ENCODE measurements at places on chromosomes 1 and 21.

DNA sequence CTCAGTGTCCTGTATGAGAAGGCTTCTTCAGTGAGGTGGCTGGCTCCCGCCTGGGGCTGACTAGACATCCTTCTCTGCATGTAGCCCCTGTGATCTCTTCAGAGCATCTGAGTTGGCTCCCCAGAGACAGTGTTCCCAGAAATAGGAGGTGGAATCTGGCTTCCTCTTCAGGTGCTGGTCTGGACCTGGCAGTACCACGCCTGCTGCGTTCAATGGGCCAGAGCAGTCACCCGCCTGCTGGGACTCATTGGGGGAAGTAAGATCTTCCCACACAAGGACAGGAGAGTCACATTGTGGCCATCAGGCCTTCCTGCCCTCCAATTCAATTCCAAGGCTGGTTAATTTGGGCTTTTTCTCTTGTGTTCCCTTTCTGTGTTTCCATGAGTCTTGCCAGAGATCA lies 51.0 kb downstream of the ADARB1 start:
- DNase-seq = no peak

DNA sequence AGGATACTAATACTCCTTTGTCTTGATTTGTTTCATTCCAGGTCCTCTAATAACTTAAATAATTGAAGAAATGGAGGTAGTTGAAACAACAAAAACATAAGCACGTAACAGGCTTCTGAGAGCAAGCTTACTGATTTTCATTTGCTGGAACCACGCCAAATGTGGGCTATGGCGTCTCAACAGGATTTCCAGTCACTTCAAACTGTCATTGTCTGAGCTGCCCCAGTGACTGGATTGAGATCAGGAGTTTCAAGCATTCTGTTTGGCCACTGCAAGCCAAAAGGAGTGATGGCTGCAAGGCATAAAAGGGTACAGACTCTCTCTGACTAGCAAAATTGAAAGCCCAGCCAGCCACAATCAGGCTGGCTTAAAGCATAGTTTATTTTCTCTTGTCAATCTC lies 289.9 kb downstream of the DPYD start:
- DNase-seq = no peak

GRCh38 chr1:165443539-165444311 lies 1.2 kb downstream of the RXRG start:
- DNase-seq = no peak

DNA sequence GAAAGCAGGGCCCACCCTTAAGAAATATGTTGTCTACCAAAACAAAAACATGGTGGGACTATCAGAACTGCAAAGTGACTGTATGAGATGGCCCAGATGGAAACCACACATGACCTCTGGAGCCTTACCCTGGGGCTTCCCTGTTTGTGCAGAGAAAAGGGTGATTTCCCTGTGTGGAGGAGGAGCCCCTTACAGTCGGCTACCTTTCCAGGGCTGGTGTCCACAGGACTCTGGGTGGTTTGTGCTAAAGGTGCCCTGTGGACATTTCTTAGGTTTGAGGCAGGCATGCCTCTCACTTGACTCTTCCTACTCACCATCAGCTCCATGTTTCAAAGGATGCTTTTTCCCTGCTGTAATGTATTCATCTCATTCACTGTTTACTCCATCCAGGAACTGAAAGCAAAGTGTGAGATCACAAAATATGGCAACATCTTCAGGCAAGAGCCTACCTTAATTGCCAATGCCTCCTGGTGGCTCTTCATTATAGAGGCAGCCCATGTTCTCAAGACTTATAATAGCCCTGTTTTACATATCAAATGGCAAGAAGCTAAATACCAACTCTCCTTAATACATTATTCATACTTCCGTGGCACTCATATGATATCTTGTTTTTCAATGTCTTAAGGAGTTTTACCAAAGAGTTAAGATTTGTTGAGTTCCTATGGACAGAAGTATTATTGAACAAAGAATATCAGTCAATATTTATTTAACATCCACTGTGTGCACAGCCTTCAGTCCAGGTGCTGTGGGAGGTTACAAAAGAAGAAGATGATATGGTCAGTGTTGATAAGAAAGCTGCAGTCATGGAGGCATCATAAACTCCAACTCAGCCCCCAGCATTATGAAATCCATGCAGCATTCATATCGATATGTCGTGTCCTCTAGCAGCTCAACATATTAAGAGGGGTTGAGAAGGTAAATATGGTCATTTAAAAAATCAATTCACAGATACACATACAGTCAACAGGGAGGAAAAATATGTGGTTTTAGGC lies 15.5 kb upstream of the TFF3 start:
- no peak for DNase-seq

DNA sequence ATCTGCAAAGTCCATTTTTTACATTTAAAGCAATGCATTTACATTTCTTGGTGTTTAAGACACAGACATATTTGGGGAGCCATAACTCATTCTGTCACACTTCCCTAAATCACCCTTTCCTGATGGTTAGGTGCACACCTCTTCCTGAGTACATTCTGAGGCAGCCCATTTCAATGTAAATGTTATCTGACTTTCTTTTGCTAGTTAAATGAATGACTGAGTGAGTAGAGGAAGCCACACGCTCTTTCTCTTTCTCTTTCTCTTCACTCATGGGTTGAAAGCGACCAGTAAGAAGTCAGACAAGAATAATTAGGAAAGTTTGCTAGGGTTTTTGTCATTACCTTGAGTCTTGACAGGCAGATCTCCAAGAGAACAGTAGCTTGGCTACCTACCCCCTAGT lies 143.1 kb downstream of the S1PR1 start:
- no peak for DNase-seq

GRCh38 chr1:161982507-161982895 lies 41.2 kb downstream of the OLFML2B start:
- no peak for DNase-seq

DNA sequence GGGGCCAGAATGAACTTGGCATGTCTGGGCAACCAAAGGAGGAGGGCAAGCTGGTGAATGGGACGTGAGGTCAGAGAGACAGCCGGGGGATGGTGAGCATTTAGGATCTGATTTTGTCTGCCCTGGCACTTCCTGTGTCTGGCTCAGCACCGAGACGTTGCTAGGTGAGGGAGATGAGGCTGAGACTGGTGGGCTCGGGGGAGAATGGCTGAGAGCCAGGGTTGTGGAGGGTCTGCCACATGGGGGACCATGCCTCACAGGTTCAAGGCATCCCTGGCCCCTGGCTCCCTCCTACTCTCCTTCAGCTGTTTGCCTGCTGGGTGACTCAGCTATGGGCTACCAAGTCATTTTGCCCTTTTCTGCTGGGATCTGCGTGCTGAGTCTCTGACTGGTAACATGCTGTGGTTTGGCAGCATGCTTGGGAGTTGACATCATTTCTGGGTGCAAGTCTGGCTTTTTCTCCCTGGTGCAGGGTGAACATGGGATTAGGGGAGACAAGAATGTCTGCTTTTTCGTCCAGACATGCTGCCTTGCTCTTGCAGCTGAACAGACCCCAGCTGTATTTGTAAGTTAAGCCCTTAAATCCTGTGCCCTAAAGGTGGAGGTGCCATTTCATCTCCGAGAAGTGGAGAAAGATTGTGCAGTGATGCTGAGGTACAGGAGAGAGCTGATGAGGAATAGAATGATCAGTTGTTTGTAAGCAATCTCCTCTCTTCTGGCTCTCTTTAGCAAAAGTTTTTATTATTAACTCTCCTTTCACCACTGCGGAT lies 17.6 kb downstream of the GALNT2 start:
- peak; percentile 99 for DNase-seq
